ENCODE measurements at places on chromosomes 2 and 18. TPM values are rescaled to one million over a fixed set of nuclear protein-coding genes. Genes with fewer than 3 reads are reported as not detected.
A peak's percentile ranks its signal among the peaks of the same experiment; 100 is the strongest.

Gene PTPRN
- not detected for total RNA-seq

DNA sequence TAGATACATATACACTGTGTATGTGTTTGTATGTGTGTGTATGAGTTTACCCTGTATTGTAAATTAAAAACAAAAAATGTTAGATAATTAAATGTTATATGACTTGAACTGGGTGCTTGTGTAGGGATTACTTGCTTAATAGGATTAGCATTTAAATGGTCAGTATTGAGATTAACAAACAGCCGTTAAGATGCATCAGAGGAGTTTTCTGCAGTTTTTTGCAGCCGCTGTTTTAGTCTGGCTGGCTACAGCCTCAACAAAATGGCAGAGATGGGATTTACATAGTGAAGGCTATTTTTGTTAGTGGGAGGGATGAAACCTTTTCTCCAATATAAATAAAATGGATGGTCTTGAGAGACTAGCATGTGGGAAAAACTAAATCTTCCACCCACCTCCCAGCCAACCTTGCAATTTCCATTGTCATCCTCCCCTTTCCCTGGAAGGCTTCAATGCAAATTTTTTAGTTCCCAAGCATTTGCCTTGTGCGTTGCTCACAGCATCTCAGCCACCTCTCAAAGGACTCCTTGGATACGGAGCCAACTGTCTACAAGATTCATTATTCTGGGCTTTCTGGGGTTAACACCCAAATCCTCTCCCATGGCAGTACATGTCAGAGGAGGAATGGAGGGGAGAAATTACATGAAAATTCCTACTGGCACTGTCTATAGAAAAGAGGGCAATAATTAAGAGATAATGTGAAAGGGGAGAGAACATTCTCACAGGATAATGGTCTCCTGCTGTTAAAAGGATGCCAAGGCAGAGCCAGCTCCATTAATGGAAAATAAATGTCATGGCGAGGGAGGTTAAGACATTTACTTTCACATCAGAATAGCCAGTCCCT lies 351.9 kb downstream of the CDH2 start:
- DNase-seq, result no peak

Gene ELOA2
- not detected for total RNA-seq

GRCh38 chr2:229388731-229389130 lies 117.6 kb upstream of the PID1 start:
- DNase-seq, result peak; percentile 31

- no peak for DNase-seq
These were observed 184.0 kb downstream of the SCG2 start for GRCh38 chr2:223418131-223418530.

GRCh38 chr2:26570083-26570430 lies 71.1 kb downstream of the CIB4 start:
- no peak for DNase-seq

Gene MRPL44
- total RNA-seq, result 20.6 TPM

GRCh38 chr2:85605406-85606115 lies 3.1 kb upstream of the TMEM150A start:
- DNase-seq, result peak; percentile 42

GRCh38 chr2:209062210-209062609 lies 361.6 kb upstream of the MAP2 start:
- no peak for DNase-seq

- DNase-seq, result no peak
These were observed 49.4 kb downstream of the CCDC102B start for GRCh38 chr18:68847219-68847837.

Gene IL1F10
- total RNA-seq, result 2.7 TPM

- no peak for DNase-seq
These were observed 203.8 kb downstream of the TNS1 start for GRCh38 chr2:217798743-217799562.

Gene CYP1B1
- 14.1 TPM for total RNA-seq

Gene STPG4
- not detected for total RNA-seq

DNA sequence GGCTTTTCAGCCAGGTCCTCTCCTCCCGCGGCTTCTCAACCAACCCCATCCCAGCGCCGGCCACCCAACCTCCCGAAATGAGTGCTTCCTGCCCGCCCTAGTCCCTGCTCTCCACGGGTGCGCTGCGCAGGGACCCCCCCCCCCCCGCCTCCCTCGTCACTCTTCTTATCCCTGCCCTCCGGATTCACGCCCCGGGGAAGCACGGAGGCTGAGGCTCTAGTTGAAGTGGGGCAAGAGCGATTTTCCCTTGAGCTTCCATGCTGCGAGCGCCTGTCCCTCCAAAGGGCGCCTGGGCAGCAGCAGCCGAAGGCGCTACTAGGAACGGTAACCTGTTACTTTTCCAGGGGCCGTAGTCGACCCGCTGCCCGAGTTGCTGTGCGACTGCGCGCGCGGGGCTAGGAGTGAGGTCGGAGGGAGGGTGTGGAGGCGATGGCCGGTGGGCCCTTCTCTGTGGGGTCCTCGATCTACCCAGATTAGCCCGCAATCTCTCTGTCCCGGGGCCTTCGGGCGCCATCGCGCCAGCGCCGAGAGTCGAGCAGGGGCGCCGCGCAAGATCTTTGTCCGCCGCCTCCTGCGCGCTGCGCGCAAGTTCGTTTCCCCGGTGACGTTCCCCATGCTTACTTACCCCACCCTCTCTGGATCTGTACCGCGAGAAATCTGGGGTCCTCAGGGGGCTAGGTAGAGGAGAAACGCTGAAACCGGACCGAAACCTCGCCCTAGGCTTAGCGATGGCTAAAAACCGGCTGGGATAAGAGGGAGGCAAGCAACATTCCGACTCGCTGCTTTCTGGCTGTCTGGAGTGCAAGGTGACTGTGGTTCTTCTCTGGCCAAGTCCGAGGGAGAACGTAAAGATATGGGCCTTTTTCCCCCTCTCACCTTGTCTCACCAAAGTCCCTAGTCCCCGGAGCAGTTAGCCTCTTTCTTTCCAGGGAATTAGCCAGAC lies 677 bp downstream of the GAD1 start:
- no peak for DNase-seq

- no peak for DNase-seq
These were observed 58.4 kb upstream of the CERS6 start for GRCh38 chr2:168397629-168398028.

GRCh38 chr18:48715711-48716361 lies 177.0 kb downstream of the CTIF start:
- no peak for DNase-seq

Gene CPS1
- 4.7 TPM for total RNA-seq

DNA sequence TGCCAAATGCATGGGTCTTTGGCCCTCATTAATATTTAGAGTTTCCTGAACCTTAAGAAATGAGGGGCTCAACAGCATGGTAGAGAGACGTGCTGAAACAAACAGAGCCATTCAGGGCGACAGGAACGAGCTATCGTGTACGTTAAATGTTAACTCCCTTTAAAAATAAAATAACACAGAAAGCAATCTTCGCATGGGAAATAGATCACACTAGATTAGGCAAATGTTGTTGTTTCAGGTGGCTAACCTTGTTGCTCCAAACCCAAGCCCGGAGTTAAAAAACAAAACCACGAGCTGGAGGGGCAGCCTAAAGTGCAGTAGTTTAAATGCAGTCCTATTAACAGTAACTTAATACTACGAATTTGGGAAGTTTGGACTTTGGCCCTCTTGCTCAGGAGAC lies 177.4 kb upstream of the TRIB2 start:
- no peak for DNase-seq

Gene DPP10
- total RNA-seq, result 1.1 TPM

DNA sequence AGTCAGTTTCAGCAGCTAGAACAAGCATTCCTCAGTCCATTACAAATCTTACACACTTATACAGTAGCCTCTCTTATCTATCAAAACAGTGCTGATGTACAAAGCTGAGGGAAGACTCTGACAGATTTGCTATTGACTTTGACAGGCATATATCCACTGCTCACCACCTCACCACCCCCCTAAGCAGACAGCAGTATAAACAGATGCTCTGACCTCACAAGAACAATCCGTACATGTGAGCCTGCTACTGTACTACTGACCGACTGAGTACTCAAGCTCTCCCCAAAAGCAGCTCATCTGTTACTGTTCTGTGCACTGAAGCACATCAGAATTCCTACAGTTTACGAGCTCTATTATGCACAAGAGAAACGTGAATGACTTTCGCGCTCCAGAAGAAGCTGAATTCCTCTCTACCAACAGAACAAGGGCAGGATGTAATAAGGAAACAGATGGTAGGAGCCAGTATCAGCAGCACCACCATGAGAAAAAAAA lies 95.6 kb upstream of the PDE1A start:
- DNase-seq, result no peak

DNA sequence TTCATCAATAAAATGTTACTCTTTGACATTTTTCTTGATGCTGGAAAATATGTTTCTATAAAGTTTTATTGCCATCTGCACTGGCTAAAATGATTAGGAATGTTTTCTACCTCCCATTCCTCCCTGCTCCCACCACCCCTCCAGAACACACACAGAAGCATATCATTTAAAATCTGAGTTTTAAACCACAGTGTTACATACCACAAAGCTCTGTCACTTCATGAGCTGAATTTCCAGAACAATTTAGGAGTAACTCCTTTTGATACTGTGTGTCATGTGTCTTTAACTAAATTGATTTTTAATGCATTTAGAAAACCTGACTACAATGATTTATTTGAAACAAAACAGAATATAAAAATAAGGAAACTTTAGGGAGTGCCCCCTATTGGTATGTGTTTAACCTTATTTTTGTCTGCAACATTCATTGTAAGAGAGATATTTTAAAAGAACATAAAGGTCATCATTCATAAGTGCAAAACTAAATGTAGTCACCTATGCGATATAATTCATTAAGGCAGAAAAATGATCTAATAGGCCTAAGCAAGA lies 52.0 kb downstream of the FEZ2 start:
- DNase-seq, result no peak

Gene RUFY4
- 0.10 TPM for total RNA-seq

Gene ST6GAL2
- 5.9 TPM for total RNA-seq
